ENCODE measurements at places on chromosomes 16 and 17. TPM values are rescaled to one million over a fixed set of nuclear protein-coding genes. Genes with fewer than 3 reads are reported as not detected.

CIITA gene
- 27.2 TPM for total RNA-seq

PTX4 gene
- 0.34 TPM for total RNA-seq

CCDC78 gene
- total RNA-seq = 28.3 TPM

C16orf92 gene
- total RNA-seq = not detected

HOXB5 gene
- total RNA-seq = 2.3 TPM

TEKT1 gene
- 5.0 TPM for total RNA-seq

VMO1 gene
- 3.1 TPM for total RNA-seq

UNC13D gene
- 145 TPM for total RNA-seq

ERI2 gene
- 11.1 TPM for total RNA-seq

RPRML gene
- not detected for total RNA-seq

EXOC3L1 gene
- 20.8 TPM for total RNA-seq

KRTAP9-3 gene
- not detected for total RNA-seq

BRIP1 gene
- total RNA-seq = 0.76 TPM

RPUSD1 gene
- 22.4 TPM for total RNA-seq

CNTNAP1 gene
- 5.0 TPM for total RNA-seq

CEMP1 gene
- 0.91 TPM for total RNA-seq

ADAMTS18 gene
- total RNA-seq = 0.13 TPM

HS3ST3B1 gene
- 3.3 TPM for total RNA-seq

ZP2 gene
- total RNA-seq = not detected

ABCC3 gene
- 65.6 TPM for total RNA-seq

SLC38A8 gene
- not detected for total RNA-seq

KCNAB3 gene
- 5.5 TPM for total RNA-seq

ZNF785 gene
- 22.0 TPM for total RNA-seq

CTF1 gene
- 14.5 TPM for total RNA-seq

SPNS3 gene
- 0.22 TPM for total RNA-seq

TAT gene
- 0.39 TPM for total RNA-seq

TNP2 gene
- total RNA-seq = not detected

MRC2 gene
- 185 TPM for total RNA-seq

TBC1D3E gene
- not detected for total RNA-seq

ZNF500 gene
- total RNA-seq = 10.1 TPM
